ENCODE measurements at places on chromosomes 11 and 22.

GRCh38 chr11:10376061-10376460 lies 71.2 kb downstream of the ADM start:
- DNase-seq, result no peak

GRCh38 chr11:26580929-26581328 lies 8.9 kb upstream of the MUC15 start:
- no peak for DNase-seq

DNA sequence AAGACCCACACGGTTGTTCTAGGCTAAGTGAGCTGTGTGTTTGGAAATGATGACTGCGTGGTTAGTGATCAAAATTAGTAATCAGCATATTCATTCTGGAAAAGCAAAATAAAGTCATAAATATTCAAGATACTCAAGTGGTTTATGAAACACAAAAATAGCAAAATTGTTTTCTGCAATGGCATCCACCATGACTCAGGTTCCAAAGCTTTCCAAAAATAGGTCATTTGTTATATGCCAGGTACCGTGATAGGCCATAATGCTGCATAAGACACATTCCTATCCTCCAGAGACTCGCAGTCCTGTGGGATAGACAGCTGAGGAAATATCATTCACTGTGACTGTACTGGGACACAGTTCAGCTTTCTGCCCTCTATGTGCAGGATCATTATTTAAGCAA lies 2.4 kb upstream of the ATL3 start:
- DNase-seq, result no peak

DNA sequence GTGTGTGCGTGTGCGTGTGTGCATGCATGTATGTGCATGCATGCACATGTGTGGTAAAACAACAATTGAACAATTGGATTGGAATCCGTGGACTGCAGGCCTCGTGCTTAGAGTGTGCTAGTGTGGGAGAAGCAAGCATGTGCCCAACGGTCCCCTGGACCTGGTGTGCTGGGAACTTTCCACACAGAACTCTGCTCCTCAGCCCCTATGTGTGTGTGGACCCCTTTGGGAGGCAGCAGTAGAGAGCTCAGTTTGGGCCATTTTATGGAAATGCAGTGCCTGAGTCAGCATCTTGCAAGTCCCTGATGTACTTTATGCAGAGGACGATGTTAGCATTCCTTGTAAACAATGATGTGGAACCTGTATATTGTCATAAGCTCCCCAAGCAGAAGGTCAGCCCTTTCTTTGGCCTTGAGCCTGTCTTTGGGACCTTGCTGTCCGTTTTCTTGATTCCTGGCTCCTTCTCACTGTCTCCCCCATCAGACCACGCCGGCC lies 167.3 kb downstream of the TBC1D22A start:
- no peak for DNase-seq

- no peak for DNase-seq
These were observed 7.4 kb upstream of the SLC22A12 start for GRCh38 chr11:64583296-64584262.

GRCh38 chr22:31812977-31813605 lies 59.3 kb downstream of the DEPDC5 start:
- no peak for DNase-seq

DNA sequence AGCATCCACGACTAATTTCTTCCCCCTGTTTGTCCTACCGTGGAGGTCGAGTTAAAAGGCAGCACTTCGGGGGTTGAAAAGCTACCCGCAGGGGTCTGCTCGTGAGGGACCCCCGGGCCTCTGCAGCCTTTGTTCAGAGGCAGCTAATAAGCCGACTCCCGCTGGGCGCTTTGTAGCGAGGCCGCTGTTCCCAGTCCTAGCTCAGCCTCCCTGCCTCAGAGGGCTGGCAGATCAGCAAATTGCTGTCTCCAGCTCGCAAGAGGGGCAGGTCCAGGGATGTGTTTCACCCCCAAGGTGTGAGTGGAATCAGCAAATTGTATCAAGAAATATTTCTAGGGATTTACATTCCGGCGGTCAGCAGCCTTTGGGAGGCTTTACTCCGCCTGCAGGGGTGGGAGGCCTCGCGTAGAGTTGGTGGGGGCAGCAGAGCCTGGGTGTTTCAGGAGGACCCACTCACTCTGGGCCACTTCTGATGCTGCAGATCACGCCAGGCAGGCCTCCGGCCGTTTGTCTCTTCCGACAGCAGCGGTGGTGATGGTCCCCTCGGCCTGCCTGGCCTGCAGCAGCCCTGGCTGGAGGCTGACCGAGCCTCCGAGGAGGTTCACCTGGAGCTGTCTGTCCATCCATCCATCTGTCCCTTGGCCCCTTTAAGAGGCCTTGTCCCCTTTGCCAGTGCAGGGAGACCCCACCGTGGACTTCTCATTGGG lies 21.6 kb upstream of the KCNQ1OT1 start:
- DNase-seq, result no peak

DNA sequence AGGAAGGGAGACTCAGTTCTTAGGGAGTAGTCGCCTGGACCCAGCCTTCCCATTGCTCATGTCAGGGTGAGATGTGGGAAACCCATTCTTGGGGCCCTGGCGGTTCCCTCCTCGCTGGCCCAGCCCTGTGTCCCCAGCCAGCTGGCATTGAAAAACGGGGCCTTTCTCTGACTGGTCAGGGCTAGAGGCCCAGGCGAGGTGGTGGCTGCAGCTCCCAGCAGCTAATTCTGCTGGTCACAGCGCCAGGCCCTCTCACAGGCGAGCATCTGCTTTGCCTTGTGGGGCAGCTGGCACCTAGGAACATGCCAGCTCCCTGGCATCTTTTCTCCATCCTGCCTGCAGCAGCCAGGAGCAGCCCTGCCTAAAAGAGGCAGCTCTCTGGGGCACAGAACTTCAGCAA lies 20.1 kb downstream of the TSPAN18 start:
- DNase-seq, result no peak

DNA sequence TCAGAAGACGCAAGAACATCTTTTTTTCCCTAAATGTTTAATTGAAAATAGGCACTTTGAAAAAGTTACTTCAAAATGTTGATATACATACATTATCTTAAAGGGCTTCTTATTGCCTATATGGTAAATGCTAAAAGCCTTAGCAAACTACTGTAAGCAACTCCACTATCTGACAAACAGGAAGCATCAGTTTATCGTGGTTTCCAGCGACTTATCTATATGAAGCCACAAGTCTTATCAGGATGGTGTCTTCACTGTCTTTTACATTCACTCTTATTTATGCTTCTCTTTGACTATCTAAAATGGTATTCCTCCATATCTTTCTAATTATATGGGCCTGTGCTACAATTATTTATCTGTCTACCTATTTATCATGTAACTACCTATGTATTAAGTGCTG lies 2091.9 kb downstream of the LRRC4C start:
- no peak for DNase-seq

- no peak for DNase-seq
These were observed 39.6 kb upstream of the HMOX1 start for GRCh38 chr22:35341090-35341874.

- DNase-seq, result no peak
These were observed 81.9 kb upstream of the CRTAM start for GRCh38 chr11:122756417-122756816.

DNA sequence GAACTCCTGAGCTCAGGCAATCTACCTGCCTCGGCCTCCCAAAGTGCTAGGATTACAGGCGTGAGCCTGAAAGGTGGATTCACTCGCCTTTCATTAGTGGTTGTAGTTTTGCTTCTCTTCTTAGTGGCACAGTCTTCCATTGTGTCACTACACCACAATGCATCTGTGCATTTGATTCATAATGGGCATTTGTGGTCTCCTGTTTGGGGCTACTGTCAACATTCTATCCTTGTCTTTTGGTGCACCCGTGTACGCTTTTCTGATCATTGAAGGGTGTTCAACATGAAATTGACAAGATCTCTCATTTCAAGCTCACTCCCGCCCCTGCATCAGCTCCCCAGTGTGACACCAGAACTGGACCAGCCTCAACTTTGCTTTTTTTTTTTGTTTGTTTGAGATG lies 2.0 kb upstream of the SYT12 start:
- DNase-seq, result no peak

DNA sequence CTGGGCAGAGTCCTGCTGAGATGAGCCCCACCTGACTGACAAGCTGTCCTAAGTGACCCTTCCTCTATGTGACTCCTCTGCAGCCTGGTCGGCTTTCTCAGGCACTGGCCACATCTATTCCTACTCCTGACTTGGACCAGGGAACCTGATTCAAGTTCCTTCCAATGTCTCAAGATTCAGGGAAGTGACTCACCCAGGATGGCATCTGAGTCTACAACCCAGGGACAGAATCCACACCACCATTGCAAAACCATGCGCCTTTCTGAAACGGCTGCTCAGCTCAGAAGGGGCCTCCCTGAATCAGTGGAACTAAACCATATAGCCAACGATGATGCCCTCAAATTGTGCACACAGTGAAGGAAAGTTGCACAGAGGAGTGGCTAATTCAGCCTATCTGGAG lies 63.9 kb upstream of the CSNK2A3 start:
- DNase-seq, result no peak
